Amygdala (tissue), 56 donors: ENCODE measurements at places on chromosomes 5 and 9.

GRCh38 chr5:59813761-59814536 lies 79.6 kb downstream of the PDE4D start:
- DNase-seq, result no peak

GRCh38 chr5:882253-883183 lies 10.1 kb downstream of the BRD9 start:
- no peak for DNase-seq

DNA sequence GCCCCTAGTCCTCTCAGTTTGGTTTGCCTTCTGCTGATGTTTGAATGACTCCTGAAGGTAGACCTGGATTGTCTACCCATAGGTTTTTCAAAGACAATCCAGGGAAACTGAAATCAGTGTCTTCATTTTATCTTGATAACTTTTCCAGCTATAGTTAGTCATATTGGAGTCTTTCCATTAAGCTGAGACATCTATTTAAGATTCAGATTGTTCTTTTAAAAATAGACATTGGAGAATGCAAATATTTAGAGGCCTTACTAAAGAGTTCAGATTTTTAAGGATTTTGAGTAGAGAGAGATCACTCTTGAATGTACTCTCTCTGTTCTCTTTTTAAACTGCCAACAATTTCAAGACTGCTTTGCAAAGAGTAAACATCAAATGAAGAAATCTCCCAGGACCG lies 69.1 kb downstream of the GDNF start:
- no peak for DNase-seq

DNA sequence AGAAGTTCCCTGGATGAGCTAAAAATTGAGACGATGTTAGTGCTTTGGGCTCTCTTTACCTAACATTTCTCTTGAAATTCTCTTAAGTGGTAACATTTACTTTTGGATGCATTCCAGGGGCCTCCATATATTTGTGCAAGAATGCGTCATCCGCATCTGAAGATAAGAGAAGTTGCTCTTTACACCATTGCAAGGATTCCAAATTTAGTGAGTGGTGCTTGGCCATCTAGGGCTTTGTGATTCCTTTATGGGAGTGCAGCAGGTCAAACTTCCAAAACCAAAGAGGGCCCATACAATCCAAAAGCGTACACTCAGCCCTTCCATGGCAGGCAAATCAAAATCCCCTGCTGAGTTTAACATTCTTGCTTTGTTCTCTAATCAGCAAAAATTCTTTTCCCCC lies 102.0 kb upstream of the DMAC1 start:
- DNase-seq, result no peak

- no peak for DNase-seq
Measured at GRCh38 chr5:175219366-175219765, 224.6 kb downstream of the DRD1 start.

DNA sequence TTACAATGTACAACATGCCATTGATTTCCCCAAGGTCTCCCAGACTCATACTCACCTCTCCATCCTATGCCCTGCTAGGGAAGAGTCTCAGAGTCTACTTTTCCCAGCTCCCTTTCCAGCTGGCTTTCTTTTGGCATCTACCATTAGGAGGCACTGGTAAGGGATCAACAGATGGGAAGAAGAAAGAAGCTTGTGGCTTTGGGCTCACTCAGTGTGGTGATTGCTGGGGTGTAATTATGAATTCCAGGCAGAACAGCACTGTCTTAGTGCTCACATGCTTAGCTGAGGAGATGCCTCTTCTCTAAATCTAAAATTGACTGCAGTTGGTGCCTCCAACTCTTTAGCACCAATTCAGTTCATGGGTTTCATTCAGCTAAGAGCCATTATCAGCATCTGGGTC lies 330.0 kb downstream of the PSAT1 start:
- DNase-seq, result no peak

- DNase-seq, result no peak
Measured at GRCh38 chr5:110900829-110901228, 162.0 kb downstream of the SLC25A46 start.

GRCh38 chr9:104027295-104027694 lies 66.8 kb upstream of the SMC2 start:
- no peak for DNase-seq

- no peak for DNase-seq
Measured at GRCh38 chr9:87642330-87643106, 83.4 kb upstream of the CTSL start.

DNA sequence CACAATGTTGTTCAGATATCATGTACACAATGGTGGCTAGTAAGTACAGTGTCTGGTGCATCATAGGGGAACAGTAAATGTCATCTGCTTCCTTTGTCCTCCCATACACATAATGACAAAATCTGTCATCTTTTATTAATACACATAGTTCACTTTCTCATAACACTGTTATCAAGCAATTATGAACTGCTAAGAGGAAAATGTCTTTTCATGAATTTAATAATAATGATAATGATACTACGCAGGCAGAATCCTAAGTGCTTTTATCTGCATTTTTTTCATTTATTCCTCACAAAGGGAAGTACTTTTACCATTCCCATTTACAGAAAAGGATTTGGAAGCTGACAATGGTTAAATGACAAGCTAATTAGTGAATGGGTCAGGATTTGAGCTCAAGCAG lies 35.7 kb downstream of the DPYSL3 start:
- DNase-seq, result no peak

DNA sequence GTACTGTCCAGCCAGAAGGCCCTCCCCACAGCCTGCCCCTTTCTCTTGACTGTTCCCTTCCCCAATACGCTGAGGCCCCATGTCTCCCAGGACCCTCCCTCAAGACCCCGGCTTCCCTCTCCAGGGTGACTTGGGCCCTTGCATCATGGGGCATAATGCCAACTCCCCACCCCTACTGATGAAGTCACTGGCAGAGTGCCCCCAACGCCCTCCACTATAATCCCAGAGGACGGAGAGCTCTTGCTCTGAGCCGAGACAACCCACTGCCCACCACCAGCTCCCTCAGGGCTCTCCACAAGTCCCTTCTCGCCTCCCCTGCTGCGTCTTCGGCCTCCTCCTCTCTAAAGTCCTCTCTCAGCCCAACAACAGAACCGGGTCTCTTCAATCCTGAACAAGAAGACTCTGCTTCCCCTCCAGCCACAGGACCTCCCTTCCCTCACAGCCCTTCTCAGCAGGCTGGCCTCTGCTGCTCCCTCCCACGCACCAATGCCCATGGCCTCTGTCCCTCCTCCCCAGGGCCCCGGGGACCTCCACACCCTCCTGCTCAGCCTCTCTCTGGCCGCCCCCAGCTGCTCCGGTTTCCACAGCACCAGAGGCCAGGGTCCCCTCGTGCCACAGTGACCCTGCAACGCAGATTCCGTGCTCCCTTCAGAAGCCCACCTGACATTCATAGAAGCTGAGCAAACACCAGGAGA lies 47.6 kb downstream of the ADAMTS2 start:
- DNase-seq, result no peak

DNA sequence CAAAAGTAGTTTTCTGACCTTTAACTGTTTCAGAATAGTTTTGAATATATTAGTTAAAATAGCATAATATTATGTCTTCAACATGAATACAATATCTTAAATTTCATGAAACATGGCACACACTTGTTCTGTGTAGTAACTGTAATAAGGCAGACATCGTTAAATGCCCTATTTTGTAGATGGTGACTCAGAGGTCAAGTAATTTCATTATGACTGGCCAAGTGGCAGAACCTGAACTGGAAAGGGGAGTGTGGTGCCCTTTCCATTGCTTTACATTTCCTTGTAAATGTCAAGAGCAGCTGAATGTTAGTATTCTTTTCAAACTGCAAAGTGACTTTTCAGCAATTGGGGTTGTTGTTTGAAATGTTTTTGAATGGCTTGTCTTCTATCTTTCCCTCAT lies 201.2 kb upstream of the CDKN2B start:
- DNase-seq, result no peak

GRCh38 chr9:122444041-122444733 lies 33.5 kb downstream of the OR1J1 start:
- DNase-seq, result no peak

- DNase-seq, result no peak
Measured at GRCh38 chr5:68289498-68289897, 73.9 kb downstream of the PIK3R1 start.

GRCh38 chr9:134738869-134739659 lies 97.5 kb downstream of the COL5A1 start:
- peak; percentile 72 for DNase-seq

DNA sequence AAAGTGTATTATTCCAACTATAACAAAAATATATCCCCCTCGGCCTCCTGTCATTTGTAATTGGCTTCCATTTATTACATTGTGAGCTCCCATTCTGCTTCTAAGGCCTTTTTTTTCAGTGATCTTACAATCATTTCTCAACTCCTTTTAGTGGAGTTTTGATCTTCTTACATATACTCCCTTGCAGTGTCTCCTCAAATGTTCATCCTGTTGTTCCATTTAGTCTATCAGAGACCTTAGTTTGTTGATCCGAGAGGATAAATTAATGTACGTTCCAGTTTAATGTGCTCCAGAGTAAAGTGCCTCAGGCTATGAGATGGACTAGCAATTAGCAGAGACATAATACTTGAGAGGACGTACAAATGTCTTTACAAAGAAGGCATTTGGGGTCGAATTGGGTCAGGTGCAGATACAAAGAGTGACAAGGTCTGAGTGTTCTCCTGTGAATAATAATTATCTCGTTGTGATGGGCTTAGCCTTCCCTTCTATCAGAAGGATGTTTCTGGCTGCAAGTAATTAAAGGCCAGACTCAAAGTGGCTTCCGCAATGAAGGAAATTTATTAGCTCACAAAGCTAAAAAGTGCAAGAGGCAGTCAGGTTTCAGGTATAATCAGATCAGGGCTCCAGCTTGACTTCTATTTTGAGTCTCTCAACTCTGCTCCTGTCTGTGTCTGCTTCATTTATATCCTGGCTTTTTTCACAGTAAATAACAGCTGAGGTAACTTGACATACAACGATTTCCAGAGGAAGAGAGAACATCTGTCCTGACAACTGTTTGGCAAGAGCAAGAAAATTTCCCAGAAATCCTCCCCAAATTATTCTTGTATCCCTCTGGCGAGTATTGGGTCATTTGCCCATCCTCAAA lies 30.1 kb downstream of the ARRDC3 start:
- DNase-seq, result no peak

DNA sequence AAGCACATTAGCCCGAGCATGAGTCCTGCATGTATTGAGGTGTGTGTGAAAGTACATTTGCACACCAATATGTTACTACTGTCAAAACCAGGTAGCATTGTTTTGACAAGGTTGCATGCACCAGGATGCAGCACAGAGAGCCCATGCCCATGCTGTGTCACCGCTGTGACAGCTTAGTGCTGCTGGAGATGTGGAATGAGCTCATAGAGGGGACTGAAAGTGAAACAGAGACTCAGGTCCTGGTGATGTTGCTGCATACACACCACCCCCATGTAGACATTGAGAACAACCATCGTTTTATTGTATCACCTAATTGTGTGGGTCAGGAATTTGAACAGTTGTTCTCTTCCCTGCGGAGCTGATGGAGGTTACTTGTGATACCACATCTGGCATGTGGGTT lies 53.0 kb downstream of the GADD45G start:
- DNase-seq, result no peak

- no peak for DNase-seq
Measured at GRCh38 chr9:1198085-1198484, 147.9 kb downstream of the DMRT2 start.

- DNase-seq, result no peak
Measured at GRCh38 chr5:158100373-158100888, 241.5 kb upstream of the CLINT1 start.

DNA sequence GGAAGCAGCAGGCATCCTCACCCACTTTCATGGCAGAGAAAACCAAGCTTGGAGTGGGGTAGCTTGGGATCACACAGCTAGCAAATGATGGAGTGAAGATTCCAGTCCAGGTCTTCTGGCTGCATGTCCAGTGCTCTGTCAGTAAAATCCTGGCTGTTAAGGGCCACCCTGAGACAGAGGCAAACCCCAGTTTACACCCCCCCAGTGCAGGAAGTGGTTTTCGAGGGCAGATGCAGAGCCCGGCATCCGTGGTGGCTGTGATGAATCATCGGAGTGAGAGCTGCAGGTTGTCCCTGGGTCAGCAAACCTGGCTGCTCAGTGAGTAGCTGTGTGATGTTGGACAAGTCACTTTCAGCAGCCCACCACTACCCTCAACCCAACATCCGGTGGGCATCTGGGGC lies 115.4 kb downstream of the RGS3 start:
- no peak for DNase-seq

DNA sequence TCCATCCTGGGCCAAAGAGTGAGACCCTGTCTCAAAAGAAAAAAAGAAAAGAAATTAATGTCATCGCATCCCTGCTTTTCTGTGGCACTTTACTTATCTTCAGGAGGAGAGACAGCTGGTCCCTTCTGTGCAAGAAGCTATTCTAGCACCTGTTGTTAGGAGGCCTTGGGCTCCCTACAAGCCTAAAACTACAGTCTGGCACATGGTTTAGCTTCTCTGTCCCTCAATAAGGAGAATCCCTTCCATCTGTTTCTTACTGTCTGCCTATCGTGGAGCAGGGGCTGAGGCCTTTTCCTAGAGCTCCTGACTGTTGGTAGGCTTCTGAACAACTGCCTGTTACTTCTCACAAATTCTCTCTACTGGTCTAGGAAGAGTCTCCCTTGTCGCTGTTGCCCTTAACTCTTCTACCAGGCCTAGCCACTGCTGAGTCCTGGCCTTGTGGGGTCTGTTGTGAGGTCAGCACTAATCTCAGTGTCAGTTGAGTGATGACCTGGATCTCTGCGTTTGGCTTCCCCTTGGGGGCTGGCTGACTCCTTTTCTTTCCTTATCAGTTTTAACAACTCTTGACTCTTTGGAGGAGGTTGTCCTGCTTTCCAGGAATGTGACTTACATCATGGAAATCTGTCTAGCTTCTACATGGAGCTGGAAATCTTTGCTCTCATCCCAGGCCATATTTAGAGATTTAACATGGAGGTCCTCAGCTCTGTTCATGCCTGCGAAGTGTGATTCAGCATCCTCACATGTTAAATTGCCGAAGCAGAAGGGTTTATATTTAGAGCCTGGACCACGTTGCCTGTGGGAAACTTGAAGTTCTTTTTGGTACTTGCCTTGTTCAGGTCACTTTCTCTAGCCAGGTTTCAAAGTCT lies 5.7 kb upstream of the GARNL3 start:
- no peak for DNase-seq

GRCh38 chr9:2745560-2746380 lies 28.5 kb downstream of the KCNV2 start:
- no peak for DNase-seq

GRCh38 chr5:83547161-83547560 lies 75.6 kb downstream of the VCAN start:
- DNase-seq, result no peak

- peak; percentile 31 for DNase-seq
Measured at GRCh38 chr9:79559495-79560181, 12.1 kb upstream of the TLE4 start.

DNA sequence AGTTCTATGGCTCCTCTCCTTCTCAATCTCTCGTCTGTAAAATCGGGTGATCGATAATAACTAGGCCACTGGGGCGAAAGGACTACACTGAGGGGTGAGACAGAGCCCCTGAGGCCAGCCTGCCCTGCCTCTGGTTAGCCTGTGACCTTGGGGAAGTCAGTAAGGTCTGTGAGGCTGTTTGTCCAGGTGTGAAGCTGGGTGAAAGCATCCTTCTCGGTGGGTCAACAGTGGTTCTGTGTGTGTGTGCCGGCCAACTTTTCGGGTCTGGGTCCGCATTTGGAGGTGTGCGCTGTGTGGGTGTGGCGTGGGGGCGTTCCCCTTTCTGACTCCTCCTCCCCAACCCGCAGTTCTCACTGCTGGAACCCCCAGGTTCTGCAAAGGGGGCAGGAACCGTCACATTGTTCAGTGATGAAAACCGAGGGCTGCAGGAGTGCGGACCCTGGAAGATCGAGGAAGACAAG lies 5.0 kb upstream of the RNF44 start:
- no peak for DNase-seq
